ENCODE measurements at places on chromosomes 5 and 9. TPM values are rescaled to one million over a fixed set of nuclear protein-coding genes. Genes with fewer than 3 reads are reported as not detected.
A peak's percentile ranks its signal among the peaks of the same experiment; 100 is the strongest.

DNA sequence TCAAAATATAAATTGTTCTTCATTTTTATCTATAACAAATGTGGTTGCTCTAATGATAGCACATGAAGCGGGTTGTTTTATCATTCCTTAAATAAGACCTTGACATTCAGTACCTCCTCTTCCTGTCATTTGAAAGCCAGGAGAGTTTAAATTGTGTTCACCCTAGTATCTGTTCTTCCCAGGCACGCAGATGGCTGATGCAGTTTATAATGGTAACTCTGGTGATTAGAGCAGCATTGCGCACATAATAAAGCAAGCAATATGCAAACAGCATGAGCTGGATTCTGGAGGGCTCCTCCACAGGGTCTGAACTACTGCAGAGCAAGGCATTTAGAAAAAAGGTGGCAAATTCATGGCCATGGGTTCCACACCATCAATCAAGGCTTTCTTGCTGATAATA is 307.8 kb downstream of the ENC1 start:
- DNase-seq, result no peak

- no peak for DNase-seq
Measured at GRCh38 chr9:24502206-24502937, 43.3 kb downstream of the IZUMO3 start.

DNA sequence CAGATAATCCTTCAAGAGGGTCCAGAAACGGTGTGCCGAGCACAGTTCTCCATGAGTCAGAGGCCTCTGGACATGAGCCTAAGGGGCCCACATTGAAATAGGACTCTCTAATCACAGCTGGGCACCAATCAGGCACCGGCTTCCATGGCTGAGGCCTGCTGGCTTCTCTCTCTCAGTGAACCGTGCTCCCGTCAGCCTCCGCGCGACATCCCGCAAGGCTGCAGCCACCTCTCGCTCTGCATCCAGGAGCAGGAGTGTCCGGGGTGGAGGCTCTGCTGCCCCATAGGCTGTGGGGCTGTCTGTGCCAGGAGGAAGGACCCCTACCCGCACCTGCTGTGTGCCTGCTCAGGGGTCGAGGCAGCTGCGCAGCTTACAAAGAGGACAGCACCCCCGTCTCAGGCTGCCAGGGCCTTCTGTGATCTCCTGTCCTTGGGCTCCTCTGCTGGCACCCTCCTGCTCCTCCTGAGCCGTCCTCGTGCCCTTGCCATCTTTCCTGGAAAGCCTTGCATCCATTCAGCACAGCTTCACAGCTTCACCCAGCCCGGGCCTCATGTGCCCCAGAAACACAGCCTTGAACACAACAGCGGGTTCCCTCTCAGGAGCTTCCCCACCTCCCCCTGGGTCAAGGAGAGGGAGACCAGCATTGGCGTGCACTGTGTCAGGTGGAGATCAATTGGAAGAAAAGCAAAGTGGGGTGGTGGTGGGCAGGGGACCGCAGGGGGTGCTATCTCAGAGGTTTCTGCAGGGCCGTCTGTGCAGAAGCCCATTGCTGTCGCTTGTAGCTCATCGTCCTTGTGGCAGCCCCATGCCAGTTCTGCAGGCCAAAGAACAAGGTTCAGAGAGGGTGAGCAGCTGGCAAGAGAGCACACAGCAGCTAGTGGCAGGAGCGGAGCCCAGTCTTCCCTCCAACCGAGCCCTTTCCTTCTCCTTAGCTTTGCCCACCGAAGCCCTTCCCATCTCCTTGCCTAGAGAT is 22.8 kb upstream of the FCN1 start:
- DNase-seq, result peak; percentile 56

DNA sequence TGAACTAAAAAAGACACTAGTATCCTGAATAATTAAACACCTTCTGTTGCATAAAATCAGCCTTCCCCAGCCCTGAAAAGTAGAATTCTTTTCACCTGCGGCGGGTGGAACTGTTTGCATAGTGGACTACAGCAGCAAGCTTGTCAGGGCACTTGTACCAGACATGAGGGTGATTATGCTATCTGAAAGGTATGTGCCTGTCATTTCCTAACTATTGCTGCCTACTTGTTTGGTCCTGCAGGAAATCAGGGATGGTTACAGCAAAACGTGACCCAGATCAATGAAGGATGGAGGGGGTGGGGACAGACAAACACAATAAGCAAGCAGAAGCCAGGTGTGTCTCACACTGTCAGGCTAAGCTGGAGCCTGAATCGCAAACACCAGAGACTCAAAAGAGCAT is 385.6 kb downstream of the MLLT3 start:
- DNase-seq, result no peak

- no peak for DNase-seq
Measured at GRCh38 chr9:115672477-115673316, 480.9 kb upstream of the PAPPA start.

GRCh38 chr9:101442318-101442717 is 6.7 kb upstream of the ALDOB start:
- no peak for DNase-seq

The FBXL7 gene
- total RNA-seq, result 8.4 TPM

DNA sequence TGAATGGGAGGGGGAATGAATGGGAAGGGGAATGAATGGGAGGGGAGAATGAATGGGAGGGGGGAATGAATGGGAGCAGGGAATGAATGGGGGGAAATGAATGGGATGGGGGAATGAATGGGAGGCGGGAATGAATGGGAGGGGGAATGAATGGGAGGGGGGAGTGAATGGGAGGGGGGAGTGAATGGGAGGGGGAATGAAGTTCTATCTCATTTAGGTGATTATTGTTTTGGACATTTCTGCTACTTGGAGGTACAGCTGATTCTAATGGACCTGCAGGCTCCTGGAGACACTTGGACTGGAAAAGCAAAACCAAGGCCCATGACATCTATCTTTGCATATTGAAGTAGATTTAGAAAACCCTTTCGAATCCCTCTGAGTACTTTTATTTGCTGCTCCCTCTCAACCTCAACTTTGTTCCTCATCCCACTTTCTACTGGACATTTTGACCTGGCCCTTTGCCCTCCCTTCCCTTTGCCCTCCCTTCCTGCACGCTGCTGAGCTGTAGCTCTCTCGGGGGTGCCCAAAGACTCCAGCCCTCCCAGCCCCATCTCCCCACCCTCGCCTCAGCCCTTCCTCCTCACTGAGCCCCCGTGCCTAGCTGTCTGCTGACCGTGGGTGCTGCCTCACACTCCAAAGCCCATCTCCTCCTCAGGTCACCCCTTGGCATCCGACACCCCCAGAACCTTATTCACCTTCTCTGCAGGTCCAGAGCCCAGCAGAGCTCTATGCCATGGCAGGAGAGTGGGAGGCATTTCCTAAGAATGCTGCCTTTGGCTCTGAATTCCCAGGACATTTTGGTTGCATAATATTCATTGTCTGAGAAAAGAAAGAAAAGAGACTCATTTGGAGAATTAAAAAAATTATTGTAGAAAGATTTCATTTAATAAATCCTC is 19.9 kb upstream of the LPCAT1 start:
- DNase-seq, result no peak

DNA sequence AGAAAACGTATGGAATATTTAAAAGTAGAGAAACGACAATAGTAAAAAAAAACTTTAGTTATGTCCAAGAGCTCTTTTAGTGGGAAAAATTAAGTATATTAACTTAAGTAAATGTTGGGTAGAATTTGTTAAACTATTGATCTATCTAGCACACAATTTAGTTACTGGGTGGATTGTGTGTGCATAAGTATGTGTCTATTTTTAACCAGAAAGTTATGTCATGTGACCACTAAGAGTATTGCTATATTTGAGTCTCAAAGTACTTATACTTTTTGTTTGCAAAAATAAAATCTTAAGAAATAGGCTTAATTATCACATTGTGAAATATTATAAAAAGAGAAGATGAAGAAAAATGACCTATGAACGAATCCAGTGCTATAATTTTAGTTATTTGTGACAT is 56.8 kb downstream of the ADGRV1 start:
- no peak for DNase-seq

GRCh38 chr9:124808246-124808956 is 31.5 kb downstream of the OLFML2A start:
- peak; percentile 30 for DNase-seq

DNA sequence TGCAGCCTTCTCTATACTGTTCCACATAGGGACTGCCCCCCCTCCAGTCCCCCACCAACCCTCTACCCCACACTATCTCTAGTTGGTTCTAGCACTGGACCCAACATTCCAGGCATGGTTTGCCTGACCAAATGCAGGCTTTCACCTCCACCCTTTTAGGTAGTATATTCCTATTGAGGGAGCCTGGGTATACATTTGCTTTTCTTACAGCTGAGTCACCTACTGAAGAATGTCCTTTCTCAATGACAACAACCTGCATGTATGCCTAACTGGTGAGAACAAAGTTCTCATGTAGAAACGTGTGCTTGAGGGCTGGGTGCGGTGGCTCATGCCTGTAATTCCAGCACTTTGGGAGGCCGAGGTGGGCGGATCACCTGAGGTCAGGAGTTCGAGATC is 8.2 kb downstream of the TNIP1 start:
- DNase-seq, result no peak

GRCh38 chr9:92671323-92671722 is 1.4 kb upstream of the IPPK start:
- no peak for DNase-seq

DNA sequence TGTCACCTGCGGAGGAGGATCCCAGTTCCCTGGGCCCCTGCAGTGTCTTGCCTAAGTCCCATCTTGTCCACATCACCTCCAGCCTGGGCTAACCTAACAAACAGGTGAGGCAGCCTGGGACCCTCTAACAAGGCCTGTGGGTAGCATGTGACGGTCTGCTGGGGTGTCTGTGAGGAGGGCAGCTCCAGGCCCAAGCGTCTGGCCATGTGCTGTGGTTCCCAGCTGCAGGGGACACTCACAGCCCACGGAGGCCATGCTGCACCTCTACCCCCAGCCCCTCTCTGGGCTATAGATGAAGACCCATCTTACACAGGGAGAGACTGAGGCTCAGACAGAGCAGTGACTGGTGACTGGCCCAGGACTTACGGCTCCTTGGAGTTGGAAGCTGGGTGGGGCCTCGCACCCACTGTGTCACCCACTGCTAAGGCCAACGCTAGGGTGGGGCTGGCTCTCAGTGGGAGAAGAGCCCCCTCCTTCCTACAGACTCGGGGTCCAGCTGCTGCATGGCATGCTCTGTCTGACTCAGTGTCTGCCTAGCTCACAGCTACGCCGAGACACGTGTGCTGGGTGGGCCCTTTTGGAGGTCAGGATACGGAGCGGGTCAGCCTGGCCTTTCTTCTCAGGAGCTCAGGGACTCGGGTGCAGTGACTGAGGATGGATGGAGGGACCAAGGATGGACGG is 40.8 kb upstream of the RNF130 start:
- no peak for DNase-seq

GRCh38 chr5:171654881-171655280 is 130.7 kb upstream of the SMIM23 start:
- DNase-seq, result no peak

GRCh38 chr5:137567226-137567625 is 68.1 kb upstream of the SPOCK1 start:
- DNase-seq, result no peak

- DNase-seq, result no peak
Measured at GRCh38 chr5:100832252-100833230, 70.5 kb downstream of the ST8SIA4 start.

The LVRN gene
- 1.2 TPM for total RNA-seq

The SLC36A3 gene
- not detected for total RNA-seq

DNA sequence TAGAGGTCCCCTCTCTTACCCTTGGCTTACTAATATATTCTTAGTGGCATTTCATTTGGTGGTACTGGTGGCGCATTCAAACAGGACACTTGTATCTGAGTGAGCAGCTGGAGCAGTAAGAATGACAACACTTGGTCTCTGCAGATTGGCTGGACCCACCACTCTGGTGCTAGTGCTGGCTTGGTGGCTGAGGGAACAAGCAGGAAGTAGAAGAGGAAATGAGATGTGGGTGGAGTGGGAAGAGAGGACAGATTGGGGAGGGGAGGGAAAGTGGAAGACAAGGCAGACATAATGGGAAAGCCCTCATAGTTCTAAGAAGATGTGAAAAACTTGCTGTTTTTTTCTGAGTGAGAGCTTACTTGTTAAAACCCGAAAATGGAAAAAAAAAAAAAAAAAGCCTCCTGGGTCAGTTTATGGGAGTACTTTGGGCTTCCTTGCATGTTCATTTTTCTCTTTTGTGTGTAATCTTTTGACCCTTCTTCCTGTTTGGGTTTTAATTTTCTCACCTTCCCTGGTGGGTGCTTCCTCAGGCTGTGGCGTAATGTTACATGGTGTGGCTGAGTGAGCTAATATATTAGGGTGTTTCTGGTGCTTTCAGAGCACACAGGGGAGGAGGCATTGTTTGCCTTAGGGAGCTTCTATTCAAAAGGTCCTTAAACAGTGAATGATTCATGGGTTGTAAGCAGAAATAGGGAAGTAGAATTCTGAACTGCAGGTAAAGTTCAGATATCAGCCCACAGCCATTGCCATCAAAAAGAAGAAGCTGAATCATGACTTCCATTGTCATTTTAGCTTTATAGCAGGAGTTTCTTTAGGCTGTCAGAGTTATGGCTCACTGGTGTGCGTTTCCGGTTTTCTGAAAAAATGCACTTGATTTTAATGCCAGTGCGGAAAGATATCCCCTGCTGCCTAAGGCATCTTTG is 52.3 kb downstream of the TLE4 start:
- DNase-seq, result no peak

DNA sequence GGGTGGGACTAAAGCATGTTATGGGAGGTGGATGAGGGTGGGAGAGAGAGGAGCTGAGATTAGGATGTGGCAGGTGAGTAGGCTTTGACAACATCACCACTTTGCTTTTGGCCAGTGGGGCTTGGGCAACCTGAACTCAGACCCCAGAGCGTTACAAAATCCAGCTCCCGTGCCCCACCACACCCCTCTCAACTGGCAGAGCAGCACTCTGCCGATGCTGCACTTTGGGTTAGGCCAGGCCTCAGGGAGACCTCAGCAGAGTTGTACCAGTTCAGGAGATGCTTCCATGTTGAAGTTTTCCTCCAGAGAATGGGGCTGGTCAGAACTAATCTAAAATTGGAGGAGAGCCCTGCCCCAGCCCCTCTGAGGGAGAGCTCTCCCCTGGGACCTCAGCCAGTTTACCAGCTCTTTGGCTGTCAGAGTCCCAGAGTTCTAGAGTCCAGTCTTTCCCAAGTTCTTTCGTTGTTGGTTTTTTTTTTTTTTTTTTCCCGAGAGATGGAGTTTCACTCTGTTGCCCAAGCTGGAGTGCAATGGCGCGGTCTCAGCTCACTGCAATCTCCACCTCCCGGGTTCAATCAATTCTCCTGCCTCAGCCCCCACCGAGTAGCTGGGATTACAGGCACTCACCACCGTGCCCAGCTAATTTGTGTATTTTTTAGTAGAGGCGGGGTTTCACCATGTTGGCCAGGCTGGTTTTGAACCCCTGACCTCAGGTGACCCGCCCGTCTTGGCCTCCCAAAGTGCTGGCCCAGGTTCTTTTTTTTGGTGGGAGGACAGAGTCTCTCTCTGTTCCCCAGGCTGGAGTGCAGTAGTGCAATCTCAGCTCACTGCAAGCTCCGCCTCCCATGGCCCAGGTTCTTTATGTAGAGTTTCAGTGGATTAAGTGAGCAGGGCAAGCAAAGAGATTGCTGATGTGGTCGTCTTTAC is 17.8 kb downstream of the NUDT2 start:
- no peak for DNase-seq

- DNase-seq, result no peak
Measured at GRCh38 chr5:98923966-98924365, 4.8 kb downstream of the CHD1 start.
